ENCODE measurements at places on chromosomes 12 and 14.

GRCh38 chr12:66011731-66012130, 118.8 kb downstream of the LLPH start:
- no peak for DNase-seq

GRCh38 chr14:29645117-29645516, 282.5 kb downstream of the PRKD1 start:
- DNase-seq = no peak

DNA sequence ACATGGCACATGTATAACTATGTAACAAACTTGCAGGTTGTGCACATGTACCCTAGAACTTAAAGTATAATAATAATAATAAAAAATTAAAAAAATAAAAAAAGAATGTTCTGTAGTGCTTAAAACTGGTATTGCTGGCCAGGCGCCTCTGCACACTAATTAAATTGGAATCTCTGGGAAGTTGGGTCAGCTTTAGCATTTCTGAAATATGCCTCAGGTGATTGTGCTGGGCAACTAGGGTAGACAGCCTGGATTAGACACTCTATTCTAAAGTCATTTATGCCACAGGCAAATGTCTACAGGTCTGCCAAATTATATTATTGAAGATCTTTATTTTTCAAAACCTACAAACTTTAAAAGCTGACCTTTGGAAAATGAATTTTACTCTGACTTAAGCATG, 55.3 kb downstream of the PPM1H start:
- no peak for DNase-seq

GRCh38 chr12:12813120-12814101, at the start of gene DDX47:
DDX47 (plus strand) TSS chr12:12813346; CDS start chr12:12813368, 22 bp downstream.
- peak; percentile 92 for DNase-seq

DNA sequence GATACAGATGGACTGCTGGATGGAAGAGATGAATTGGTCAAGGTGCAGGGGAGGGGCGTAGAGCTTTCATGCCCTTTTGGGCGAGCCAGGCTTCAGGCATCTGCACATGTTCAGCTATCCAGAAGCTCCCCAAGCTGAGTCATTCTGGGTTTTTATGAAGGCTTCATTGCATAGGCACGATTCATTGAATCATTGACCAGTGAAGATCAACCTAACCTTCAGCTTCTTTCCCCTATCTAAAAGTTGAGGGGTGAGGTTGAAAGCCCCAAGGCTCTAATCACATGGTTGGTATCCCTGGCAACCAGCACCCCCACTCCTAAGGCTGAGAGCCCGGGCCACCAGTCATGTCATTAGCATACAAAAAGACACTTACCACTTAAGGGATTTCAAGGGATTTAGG, 36.3 kb downstream of the RPS29 start:
- no peak for DNase-seq

- no peak for DNase-seq
Observed at GRCh38 chr12:48671231-48671856, 10.7 kb downstream of the KANSL2 start.

GRCh38 chr14:35167496-35167895, 45.1 kb downstream of the PRORP start:
- no peak for DNase-seq

DNA sequence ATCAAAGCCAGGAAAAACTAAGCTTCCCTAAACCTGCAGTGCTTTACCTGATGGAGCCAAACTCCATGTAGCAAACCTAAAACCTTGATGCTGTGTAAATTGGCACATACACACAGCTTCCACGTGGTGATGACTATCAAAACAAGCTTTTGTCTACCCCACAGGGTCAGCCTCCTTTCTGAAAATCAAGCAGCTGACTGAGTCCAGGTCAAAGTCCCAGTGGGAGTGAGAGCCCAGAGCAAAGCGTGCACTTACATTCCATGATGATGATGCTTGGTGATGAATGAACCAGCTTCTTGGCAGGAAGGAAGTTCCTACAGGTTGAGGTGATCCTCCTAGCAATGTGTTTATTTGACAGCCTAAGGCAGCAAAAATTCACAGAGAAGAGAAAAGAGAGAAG, 630.0 kb upstream of the TBX3 start:
- DNase-seq = no peak

DNA sequence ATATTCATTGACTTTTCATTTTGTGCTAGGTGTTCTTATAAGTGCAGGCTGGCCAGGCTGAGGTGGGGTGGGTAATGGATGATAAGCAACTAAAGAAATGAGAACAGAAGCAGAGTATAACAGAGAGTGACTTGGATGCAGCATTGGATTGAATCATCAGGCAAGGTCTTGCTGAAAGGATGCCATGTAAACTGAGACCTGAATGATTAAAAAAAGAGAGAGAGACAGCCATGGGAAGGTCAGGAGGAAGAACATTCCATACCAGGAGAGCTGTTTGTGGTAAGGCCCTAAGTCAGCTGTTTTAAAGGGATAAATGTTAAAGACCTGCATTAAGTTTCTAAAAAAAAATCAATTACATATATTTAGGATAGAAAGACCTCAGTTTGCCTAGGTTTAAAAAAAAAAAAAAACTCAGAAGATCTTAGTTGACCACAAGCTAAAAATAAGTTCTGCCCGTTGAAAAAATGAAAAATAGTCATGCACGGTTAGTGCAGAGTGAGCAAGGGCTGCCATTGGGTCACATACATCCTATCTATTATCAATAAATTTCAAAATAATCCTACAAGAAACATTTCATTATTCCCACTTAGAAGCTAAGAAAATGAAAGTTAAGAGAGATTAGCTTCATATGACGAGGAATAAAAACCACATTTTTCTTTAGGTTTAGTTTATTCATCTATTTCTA, 37.2 kb downstream of the IFNG start:
- no peak for DNase-seq

DNA sequence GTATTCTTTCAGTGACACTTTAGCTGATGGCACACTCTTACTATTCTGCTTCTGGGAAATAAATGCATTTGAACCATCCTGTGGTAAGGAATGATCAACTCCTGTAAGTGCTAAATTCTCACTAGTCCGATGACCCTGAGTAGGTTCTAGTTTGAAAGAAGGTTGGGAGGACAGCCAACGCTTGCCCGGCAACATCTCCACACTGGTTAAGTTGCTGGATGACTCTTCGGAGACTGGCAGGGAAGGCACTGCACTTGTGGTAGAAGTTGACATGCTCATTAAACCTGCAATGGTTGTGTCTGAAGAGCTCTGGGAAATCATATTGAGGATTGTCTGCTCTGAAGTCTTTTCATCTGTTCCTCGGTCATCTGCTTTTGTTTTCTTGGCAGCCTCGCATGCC, 12.0 kb upstream of the KANSL2 start:
- DNase-seq = no peak

DNA sequence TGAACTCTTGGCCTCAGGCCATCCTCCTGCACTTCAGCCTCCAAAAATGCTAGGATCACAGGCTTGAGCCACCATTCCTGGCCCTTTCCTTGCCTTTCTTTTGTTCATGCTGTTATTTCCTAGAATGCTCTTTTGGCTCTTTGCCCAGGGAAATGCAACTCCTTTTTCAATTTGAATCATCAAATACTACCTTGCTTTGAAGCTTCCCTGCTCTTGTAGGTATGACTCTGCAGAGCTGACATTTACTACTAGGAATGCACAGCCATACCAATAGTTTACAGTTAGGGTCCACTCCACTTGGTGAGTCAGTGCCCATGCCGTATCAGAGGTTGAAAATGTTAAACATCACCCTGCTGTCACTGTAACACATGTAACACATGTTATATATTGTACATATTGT, 107.0 kb upstream of the CRY1 start:
- DNase-seq = no peak

DNA sequence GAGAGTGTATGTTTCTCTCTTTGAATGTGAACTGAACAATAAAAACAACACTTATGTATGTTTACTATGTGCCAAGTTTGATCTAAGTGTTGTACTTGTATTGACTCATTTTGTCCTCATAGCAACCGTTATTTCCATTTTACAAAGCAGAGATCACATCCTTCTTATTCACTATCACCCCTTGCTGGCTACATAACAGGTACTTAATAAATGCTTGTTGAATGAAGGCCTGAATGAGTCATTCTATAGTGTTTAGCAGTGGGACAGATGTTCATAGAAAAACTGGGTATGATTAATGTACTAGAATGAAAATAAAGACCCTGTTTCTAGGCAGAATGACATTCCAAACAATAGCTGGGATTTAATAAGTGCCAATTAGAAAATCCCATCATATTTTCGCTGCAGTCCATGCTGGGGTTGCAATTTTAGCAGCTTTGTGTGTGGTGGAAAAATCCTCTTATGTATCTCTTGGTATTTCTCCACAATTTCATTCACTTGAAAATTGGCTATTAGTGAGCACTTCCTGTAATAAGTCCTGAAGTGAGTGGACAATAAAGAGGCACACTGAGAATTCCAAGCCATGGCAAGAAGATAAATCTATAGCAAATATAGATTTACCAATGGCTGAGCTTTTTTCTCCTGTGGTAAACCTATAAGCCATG, 86.0 kb downstream of the FAR2 start:
- DNase-seq = no peak

DNA sequence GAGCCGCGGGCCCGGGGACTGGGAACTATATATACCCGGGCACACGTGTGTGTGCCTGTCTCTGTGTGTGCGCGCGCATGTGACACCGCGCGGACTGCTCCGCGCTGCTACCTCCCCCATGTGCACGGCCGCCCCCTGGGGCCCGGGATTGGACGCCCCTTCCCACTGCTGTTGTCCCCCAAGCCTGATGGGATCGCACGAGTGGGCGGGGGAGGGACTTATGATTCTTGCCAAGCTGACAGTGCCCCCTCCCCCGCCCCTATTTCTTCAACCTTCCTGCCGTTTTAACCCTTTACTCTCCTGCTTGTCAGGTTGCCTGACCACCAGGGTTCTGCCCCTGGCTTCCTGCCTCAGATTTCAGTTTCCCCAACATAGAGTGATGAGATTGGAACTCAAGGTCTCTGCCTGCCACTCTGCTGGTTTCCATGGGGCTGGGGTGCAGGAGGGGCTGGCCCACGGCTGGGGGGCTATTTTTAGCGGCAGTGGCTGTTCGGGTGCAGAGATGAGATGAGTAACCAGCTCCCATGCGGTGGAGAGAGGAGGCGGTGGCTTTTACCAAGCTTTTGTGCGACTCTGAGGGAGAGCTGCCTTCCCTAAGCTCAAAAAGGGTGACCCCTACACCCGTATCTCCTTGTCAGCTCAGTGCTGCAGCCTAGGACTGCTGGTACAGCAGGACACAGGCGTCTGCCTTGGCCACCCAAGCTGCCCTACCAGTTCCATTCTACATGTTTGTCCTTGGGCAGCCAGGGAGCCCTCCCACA, at the start of gene DDN:
DDN (minus strand) TSS at position 5 of the 761 bp plus-strand sequence. CDS start 88 bp downstream, outside the sequence.
- no peak for DNase-seq

GRCh38 chr12:31510034-31510433, 80.9 kb downstream of the DENND5B start:
- no peak for DNase-seq

GRCh38 chr12:3534511-3534910, 43.5 kb downstream of the PRMT8 start:
- no peak for DNase-seq

DNA sequence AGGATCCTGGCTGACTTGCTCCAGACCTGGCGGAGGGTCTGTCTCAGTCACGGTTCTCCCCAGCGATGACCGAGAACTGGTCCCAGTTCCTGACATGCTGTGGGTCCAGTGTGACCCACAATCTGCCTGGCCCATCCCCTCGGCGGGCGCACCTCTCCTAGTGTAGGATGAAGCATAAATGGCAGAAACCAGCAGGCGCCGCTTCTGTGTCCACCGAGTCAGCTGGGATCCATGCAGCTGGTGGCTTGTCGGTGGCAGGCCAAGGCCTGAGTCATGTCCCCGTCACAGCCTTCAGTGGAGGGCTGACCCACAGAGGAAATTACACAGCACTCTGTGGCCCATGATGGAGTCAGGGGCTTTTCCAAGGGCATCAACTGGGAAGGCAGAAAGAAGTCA, 38.5 kb downstream of the NFKBIA start:
- DNase-seq = no peak

- DNase-seq = no peak
Observed at GRCh38 chr14:93991649-93992048, 5.5 kb upstream of the CCDC197 start.

DNA sequence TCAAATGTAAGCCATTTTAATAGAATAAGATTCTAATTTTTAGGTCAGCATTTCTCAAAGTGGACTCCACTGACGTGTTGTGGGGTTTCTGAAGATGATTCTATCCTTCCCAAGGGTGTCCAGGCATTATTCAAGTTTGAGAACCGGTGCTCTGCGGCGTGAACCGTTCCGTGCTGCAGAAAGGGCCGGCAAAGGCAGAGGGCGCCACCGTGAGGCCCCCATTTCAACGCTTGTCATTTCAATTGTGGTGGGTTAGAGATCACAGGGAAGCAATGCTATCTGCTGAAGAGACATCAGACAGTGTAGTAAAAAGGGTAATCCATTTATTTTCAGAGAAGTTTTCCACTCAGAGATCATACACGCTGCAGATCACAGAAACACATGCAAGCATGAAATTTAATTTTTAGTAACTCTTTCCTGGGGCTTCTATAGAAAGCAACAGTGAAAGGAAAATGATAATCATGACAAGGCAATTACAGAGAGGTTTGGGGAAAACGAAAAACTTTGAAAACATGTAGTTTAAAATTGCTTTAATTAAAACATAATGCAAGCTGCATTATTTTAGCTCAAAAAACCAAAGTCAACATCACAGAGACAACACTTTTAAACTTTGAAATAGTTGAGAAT, 201.7 kb downstream of the EXOC5 start:
- DNase-seq = peak; percentile 13

DNA sequence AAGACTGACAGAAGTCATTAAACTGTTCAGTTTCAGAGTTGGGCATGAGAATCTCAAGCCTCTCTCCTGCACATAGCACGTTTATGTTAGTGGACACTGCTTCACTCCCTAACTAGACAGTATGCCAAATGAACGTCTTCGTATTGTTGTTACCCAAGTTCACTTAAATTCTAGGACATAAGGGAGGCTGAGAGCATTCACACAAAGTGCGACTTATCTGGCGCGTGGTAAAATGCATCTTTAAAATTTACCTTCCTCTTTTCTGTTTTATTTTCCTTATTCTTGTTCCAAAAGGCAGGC, 166.3 kb downstream of the AKAP6 start:
- DNase-seq = no peak

GRCh38 chr12:125105600-125105999, 40.4 kb downstream of the AACS start:
- no peak for DNase-seq

- DNase-seq = no peak
Observed at GRCh38 chr14:104805941-104806624, 5.2 kb downstream of the ZBTB42 start.

DNA sequence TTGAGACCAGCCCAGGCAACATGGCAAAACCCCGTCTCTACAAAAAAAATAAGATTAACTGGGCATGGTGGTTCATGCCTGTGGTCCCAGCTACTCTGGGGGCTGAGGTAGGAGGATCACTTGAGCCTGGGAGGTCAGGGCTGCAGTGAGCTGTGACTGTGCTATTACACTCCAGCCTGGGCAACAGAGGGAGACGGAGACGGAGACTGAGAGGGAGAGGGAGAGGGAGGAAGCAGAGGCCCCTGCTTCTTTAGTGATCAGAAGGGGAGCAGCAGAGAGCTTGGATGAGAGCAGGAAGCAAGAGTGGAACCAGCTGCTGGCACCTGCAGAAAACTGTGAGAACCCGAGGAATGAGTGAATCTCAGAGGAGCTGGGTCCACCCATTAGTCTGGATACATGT, 45.9 kb downstream of the ISCA2 start:
- DNase-seq = no peak

Measured in stimulated activated CD4-positive, alpha-beta T cell treated with anti-CD3 and anti-CD28 coated beads, Interleukin-1b, Interleukin-23, amount 100 ng/mL, for 1 hour (primary cell).